ENCODE measurements at places on chromosomes 1 and 21. TPM values are rescaled to one million over a fixed set of nuclear protein-coding genes. Genes with fewer than 3 reads are reported as not detected.

DNA sequence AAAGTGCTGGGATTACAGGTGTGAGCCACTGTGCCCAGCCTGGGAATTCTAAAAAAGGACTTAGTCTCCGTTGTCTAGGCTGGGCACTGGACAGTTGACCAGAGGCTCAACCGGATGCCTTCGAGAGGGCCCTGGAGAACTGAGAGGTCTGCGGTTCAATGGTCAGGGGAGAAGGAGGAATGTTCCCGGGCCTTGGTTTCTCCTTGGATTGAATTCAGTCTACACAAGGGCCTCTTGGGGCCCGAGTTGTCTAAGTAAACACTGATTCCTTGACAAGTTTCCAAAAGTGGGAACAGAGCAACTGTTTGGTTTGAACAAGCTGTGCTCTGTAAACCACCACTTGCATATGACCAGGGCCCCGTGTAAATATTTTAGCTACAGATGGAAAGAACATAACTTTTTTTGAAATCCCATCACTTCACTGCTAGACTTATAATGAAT is 29.1 kb upstream of the CAPZB start:
- H3K4me3 ChIP-seq = no peak overlapping the region
- H3K27me3 ChIP-seq = no peaks in the 10 kb centered on the region
- H3K36me3 ChIP-seq = no peaks in the 10 kb centered on the region
- no peak overlapping the region for H3K27ac ChIP-seq
- DNase-seq = peak; percentile 70

SPATA45 gene
- 4.7 TPM for total RNA-seq

DNA sequence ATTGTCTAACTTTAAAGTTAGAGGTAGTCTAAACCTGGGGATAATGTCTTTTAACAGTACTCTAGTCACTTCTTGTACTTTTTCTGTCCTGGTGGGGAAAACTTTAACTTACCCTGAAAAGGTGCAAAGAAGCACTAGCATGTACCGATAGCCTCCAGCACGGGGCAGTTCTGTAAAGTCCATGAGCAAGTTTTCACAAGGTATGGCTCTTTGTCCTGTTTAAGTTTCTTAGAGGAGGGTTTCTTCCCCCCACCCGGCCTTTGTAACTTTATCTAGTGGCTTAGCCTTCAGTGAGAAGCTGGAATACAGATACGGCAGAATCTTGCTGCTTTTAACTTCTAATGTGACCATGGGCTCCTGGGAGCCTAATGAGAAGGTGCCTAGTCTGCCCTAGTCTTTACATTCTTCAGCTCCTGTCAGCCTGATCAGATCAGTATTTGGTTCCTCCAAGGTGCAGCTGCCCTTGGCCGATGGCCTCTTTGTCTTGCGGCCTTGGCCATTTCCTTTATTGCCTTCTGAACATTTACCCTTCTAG is 39.8 kb upstream of the CFAP126 start:
- no peaks in the 10 kb centered on the region for H3K4me1 ChIP-seq
- no peak overlapping the region for H3K4me3 ChIP-seq
- no peak overlapping the region for H3K27ac ChIP-seq
- H3K36me3 ChIP-seq = peaks cover 2% of the 10 kb centered on the region
- DNase-seq = no peak

WNT2B gene
- 9.9 TPM for total RNA-seq

CRABP2 gene
- total RNA-seq = 482 TPM

OR14K1 gene
- total RNA-seq = not detected

OR2L3 gene
- 0.11 TPM for total RNA-seq

DNA sequence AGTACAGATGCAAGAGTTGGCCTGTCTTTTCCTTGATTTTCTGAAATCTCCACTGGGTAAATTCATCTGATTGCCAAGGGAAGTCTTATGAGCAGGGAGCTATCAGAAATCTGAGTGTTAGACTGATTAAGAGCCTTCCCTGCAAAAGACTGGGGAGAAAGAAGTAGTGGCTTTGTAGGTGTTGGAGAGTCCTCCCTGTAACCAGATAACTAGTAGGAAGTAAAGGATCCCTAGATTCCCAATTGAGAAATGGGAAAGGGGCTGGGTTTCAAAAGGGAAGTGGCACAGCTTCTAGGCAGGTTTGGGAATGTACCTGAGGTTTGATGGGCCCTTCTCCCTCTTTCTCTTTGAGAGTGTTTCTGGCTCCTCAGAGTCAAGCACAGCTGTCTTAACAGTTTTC is 2.1 kb downstream of the TLCD4 start:
- no peak overlapping the region for H3K4me3 ChIP-seq
- no peaks in the 10 kb centered on the region for H3K36me3 ChIP-seq
- no peaks in the 10 kb centered on the region for H3K27me3 ChIP-seq
- no peak overlapping the region for H3K27ac ChIP-seq
